ENCODE measurements at places on chromosomes 12 and 14.

GRCh38 chr12:79347866-79348265, 342.9 kb downstream of the PAWR start:
- no peak for DNase-seq

DNA sequence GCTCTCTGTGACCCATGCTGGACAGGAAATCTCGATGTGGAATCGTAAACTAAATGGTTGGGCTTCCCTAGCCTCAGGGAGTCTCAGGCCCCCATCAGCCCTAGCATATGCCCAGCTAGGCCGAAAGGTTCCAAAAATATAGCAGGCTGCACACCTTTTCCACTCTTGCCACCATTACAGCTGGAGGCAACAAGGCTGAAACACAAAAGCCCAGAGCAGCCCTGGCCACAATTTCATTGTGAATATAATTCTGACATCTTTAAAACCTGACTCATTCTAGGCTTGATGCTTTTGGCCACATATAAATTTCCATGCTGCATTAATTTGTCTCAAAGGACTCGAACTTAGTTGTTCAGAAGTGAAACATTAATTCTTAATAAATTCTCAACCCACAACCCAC, 382.2 kb downstream of the GRIN2B start:
- no peak for DNase-seq

DNA sequence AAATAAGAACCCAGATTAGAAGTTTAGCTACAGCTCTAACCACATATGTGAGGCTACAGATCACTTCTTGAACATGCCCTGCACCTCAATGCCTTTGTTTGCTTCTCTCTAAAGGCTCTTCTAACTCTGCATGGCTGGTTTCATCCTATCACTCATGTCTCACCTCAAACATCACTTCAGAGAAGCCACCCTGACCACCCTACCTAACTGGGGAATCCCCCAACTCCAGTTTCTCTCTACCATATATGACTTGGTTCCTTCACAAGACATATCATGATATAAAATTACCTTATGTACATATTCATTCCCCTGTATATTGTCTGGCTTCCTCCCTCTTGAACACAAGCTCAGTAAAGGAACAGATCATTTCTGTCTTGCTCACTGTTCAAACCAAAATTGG, 250.2 kb upstream of the GRIP1 start:
- DNase-seq, result no peak

GRCh38 chr14:23610090-23610814, 25.9 kb upstream of the DHRS2 start:
- DNase-seq, result no peak

GRCh38 chr12:27619308-27619707, 76.9 kb upstream of the REP15 start:
- no peak for DNase-seq

DNA sequence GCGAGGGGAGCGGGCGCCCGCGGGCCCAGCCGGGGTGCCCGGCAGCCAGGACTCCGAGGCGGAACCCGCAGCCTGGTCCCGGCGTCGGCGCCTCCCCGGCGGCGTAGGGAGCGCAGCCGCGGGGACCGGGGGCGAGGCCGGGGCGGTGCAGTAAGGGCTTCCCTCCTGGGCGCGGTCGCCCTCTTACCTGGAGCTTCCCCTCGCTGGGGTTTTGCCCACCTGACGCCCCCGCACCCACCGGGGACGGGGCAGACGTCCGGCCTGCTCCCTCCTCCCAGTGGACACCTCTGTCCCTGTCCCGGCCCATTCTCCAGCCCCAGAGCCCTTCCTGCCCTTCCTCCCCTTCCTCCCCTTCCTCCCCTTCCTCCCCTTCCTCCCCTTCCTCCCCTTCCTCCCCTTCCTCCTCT, 413 bp upstream of the TUBA1C start:
- DNase-seq, result peak; percentile 32

DNA sequence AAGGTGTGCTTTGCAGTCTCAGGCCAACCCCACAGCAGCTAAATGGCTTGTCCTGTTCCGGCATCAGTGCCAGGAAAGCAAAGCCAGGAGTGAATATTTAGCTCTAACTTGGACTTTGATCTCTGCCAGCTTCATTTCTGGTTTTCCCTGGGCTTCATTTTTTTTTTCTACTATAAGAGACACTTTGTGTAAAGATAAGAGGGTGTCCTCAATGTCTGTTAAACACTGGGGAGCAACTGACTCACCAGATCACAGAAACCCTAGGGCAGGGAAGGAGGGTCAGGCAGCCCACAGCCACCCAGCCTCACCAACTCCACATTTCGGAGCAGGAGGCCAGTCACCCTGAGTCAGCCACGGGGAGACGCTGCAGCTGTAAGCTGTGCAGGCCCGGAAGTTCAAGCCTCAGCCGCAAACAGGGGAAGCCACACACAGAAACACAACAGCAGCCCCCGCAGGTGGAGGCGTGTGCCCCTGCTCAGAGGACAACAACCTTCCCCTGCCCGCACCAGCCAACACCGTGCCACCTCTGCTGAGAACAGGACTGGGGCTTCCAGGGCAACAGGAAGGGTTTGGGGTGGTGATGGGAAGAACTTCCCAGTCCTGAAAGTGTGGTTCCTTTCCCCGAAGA, 6.3 kb downstream of the TNFRSF1A start:
- peak; percentile 79 for DNase-seq

DNA sequence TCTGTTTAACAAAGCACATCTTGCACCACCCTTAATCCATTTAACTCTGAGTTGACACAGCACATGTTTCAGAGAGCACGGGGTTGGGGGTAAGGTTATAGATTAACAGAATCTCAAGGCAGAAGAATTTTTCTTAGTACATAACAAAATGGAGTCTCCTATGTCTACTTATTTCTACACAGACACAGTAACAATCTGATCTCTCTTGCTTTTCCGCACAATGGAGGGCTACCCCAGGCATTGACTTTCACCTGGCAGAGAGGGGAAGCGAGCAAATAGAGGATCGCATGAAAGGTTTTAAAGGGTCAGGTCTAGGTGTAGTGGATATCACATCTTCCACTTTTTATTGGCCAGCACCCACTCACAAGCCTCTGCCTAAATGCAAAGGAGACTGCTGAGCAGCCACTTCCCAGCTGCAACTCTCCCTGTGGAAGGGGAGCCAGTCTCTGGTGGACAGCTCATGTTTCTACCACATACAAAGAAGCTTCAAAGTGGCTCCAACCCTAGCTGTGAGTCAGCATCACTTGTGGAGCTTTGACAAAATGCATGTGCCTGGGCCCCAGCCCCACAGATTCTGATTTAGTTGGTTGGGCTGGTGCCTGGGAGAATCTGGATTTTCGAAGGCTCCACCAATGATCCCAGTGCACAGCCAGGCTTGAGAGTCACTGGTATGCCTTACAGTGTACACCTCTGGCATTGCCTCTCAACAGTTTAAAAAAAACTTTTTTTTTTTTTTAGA, 7.2 kb upstream of the FNTB start:
- no peak for DNase-seq

DNA sequence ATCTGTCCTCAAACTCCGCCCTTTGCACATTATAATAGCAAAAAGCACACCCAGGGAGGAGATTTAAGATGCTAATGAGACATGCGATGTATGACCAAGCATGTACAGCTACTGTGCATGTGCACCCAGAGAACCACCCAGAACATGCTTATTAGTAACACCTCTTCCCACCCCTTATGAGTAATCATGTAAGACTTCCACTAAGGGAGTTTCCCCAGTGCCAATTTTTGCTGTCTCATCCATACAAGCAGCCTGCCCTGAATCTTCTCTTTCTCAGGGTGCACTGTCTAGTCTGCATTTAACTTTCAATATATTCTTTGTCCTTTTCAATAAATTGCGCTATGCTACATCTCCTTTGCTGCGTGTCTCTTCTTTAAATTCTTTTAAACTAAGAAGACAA, 830.0 kb upstream of the NOVA1 start:
- no peak for DNase-seq

DNA sequence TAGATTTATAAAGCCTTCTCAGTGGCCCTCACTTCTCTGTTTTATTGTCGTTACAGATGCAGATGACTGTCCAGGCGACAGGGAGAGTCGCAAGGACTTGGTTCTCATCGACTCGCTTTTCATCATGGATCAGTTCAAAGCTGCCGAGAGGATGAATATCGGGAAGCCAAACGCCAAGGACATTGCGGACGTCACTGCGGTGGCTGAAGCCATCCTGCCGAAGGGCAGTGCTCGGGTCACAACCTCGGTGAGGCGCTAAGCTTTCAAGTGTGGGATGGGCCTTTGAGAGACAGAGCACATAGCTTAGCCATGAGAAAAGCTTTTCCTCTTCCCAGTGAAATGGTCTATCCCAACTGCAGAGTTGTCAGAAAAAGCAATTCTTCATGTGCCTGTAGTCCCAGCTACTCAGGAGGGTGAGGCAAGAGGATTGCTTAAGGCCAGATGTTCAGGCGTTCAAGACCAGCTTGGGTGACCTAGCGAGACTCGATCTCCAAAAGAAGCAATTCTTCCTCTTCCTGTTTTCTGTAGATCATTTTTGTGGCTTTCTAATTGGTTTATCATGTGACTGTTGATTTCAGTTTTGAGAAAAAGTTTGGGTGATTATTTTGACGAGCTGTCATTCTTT, 56.4 kb downstream of the EP400 start:
- DNase-seq, result no peak

- DNase-seq, result no peak
These were observed 97.7 kb upstream of the IFNG-AS1 start for GRCh38 chr12:67891596-67891995.

DNA sequence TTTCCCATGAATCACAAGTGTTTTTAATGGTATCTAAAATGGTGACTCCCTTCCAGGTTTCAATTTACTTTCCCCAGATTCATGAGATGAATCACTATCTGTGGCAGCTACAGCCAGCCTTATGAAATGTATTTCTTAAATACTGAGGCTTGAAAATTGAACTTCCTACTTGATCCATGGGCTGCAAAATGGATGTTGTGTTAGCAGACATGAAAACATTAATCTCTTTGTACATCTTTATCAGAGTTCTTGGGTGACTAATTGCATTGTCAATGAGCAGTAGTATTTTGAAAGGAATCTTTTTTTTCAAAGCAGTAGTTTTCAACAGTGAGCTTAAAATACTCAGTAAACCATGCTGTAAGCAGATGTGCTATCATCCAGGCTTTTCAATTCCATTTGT, 250.8 kb downstream of the SLC6A15 start:
- no peak for DNase-seq
